ENCODE measurements at places on chromosomes 4 and X.

- no peak for DNase-seq
These were observed 188.8 kb upstream of the NOCT start for GRCh38 chr4:138826754-138827153.

DNA sequence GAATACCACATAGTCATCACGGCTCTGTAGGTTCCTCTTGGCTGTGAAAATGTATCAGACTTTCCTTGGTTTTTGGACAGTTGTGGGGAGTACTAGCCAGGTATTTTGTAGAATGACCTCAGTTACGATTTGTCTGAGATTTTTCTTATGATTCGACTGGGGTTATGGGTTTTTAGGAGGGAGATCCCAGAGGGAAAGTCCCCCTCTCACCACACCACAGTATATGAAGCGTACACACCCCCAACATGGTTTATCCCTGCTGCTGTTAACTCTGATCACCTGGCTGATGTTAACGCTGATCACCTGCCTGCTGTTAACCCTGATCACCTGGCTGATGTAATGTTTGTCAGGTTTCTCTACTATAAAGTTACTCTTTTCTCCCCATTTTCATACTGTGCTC, 72.6 kb downstream of the ANAPC4 start:
- no peak for DNase-seq

DNA sequence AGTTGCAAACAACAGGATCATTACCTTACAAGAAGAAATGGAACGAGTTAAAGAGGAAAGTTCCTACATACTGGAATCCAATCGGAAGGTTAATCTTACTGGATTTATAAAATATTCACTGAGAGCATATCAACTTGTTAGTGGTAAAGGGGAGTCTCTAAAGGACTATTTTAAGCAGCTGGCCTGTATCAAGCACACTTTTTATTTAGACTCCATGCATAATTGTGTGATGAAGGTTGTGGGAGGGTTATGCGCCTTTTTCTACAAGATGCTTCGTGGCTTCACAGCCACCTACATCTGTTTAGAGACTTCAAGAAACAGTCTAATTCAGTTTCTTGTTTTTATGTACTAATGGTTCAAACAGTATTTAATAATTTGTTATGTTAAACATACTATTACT, 56.6 kb downstream of the GRSF1 start:
- no peak for DNase-seq

DNA sequence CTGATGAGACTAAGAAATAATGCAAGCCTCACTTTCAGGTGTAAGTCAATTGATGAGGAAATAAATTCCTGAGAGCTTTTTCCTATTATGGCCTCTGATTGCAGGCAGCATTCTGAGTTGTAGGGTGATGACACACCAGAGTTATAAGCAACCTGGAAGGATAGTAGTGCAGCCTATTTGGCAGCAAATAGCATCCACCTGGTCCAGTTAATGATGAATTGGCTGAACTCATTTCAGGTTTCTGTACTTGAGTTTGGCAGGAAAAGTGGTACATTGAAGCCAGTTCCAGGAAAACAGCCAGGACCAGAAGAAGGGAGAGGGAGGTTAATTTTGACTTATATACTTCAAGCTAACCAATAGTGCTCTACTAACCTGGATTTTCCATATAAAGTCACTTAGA, 316.8 kb downstream of the NAF1 start:
- no peak for DNase-seq

GRCh38 chr4:36392916-36393315, 111.5 kb downstream of the DTHD1 start:
- no peak for DNase-seq

GRCh38 chr4:119233750-119234149, 21.2 kb downstream of the USP53 start:
- DNase-seq: no peak

GRCh38 chrX:12711435-12712040, 79.7 kb upstream of the PRPS2 start:
- DNase-seq: no peak

GRCh38 chr4:78945651-78946179, 6.5 kb upstream of the PAQR3 start:
- DNase-seq: no peak

DNA sequence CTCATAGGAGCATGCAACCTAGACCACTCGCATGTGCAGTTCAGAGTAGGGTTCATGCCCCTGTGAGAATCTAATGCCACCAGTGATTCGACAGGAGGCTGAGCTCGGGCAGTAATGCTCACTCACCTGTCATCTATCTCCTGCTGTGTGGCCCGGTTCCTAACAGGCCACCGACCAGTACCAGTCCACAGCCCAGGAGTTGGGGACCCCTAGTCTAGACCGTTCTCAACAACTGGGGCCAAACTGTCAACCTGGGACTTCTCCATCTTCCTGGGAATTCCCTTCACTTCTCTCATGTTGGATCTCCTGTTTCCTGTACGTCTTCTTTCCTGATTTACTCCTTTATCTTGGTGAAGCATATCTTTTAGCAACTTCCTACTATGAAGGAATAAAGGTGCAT, 79.4 kb upstream of the HELT start:
- no peak for DNase-seq

GRCh38 chr4:120215350-120215749, 148.7 kb upstream of the MAD2L1 start:
- DNase-seq: peak; percentile 65

DNA sequence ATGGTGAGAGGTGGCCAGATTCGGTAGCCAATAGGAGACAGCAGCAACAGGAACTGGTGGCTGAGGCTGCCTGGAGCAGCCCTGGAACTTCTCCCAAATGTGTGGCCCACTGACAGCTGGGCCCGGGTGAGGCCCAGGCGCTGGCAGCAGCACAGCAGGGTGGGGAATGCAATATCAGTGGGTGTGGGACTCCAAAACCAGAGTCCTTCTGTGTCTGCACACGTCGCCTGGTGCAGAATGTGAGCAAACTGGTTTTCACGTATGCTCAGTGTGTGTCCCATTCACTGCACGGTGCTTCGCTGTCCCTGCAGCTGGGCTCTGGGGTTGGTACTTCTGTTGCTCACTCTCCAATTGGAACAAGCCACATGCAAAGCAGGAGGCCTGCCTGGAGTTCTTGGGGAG, 14.4 kb upstream of the CENPU start:
- DNase-seq: no peak

GRCh38 chr4:177519481-177520260, 77.4 kb upstream of the AGA start:
- DNase-seq: peak; percentile 51

- peak; percentile 54 for DNase-seq
These were observed 1.8 kb downstream of the ZFYVE28 start for GRCh38 chr4:2416564-2417225.

DNA sequence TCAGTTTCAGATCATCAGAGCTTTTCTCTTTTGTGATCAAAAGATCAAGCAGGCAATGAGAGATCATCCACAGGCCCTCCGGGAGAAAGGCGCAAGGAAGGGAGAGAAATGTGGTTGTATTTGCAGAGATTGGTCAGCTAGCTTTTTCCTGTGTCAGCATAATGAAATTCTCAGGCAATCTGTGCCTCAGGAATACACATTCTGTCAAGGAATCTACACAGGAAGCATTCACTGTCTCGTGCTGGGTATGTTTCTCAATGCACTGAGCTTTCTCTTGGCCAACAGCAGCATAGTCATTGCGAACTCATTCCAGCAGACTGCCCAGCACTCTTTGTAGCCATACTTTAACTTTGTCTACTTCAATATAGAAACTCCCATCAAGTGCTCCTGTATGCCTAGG, 413.7 kb downstream of the PPP3CA start:
- peak; percentile 67 for DNase-seq

DNA sequence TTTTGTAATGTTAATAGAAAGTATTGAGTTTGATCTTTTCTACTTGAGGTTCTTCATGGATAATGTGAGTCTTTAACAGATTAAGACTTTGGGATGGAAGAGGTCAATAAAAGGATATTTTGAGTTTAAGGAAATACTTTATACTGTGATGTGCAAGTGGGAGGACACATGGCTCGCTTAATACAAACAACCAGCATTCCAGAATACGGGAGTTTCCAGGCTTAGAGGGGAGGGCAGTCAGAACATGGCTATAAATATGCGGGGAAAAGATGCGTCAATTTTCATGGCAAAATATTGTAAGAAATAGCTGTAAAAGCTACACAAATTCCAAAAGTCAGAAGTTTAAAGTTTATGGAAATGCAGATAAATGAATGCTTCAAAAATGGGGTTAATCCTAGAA, 192.3 kb downstream of the AASDH start:
- DNase-seq: peak; percentile 30

- DNase-seq: peak; percentile 21
These were observed 87.1 kb upstream of the PRPS1 start for GRCh38 chrX:107541244-107541643.

- DNase-seq: peak; percentile 44
These were observed 25.8 kb upstream of the VEGFC start for GRCh38 chr4:176818531-176818930.

DNA sequence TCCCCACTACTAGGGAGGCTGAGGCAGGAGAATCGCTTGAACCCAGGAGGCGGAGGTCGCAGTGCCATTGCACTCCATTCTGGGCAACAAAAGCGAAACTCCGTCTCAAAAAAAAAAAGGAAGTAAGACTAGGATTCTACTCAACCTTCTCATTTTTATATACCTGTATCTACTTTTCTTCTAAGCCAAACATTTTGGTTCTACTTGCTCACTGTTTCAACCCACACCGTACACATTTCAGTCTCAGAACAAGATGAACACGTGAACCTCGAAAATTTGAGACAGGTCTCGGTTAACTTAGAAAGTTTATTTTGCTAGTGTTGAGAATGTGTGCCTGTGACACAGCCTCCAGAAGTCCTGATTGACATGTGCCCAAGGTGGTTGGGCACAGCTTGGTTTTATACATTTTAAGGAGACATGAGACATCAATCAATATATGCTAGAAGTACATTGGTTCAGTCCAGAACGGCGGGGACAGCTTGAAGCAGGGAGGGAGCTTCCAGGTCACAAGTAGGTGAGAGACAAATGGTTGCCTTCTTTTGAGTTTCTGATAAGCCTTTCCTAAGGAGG, 3.7 kb downstream of the ADD1 start:
- DNase-seq: no peak

GRCh38 chr4:126448086-126448845, 1133.5 kb downstream of the FAT4 start:
- no peak for DNase-seq

- no peak for DNase-seq
These were observed 137.2 kb downstream of the SMIM20 start for GRCh38 chr4:26051240-26051639.

GRCh38 chr4:182101618-182102017, 141.6 kb upstream of the TENM3 start:
- no peak for DNase-seq

GRCh38 chr4:6272863-6273660, 3.4 kb downstream of the WFS1 start:
- DNase-seq: peak; percentile 77

Data from adipocyte (in vitro differentiated cells).